ENCODE measurements at places on chromosomes 6 and 20.

- no peaks in the 10 kb centered on the region for H3K36me3 ChIP-seq
- no peak overlapping the region for H3K27ac ChIP-seq
- no peak overlapping the region for H3K4me3 ChIP-seq
These were observed 6.4 kb downstream of the SERAC1 start for GRCh38 chr6:158161566-158162254.

- DNase-seq, result no peak
- H3K36me3 ChIP-seq, result no peaks in the 10 kb centered on the region
- H3K27me3 ChIP-seq, result no peaks in the 10 kb centered on the region
- H3K27ac ChIP-seq, result peak overlapping the region; percentile 33
- H3K4me3 ChIP-seq, result no peak overlapping the region
- peaks cover 3% of the 10 kb centered on the region for H3K4me1 ChIP-seq
These were observed 138.4 kb downstream of the EYA2 start for GRCh38 chr20:47032933-47033578.

GRCh38 chr6:169839898-169840631 is 88.6 kb downstream of the ERMARD start:
- DNase-seq, result peak; percentile 22
- no peak overlapping the region for H3K4me3 ChIP-seq
- no peaks in the 10 kb centered on the region for H3K27me3 ChIP-seq
- no peaks in the 10 kb centered on the region for H3K36me3 ChIP-seq

GRCh38 chr20:25750765-25751696 is 54.4 kb upstream of the ZNF337 start:
- no peaks in the 10 kb centered on the region for H3K36me3 ChIP-seq
- H3K27me3 ChIP-seq, result no peaks in the 10 kb centered on the region
- DNase-seq, result peak; percentile 74

Measured in liver (tissue), 10 donors.